ENCODE measurements at places on chromosomes 2 and 18. TPM values are rescaled to one million over a fixed set of nuclear protein-coding genes. Genes with fewer than 3 reads are reported as not detected.

DNA sequence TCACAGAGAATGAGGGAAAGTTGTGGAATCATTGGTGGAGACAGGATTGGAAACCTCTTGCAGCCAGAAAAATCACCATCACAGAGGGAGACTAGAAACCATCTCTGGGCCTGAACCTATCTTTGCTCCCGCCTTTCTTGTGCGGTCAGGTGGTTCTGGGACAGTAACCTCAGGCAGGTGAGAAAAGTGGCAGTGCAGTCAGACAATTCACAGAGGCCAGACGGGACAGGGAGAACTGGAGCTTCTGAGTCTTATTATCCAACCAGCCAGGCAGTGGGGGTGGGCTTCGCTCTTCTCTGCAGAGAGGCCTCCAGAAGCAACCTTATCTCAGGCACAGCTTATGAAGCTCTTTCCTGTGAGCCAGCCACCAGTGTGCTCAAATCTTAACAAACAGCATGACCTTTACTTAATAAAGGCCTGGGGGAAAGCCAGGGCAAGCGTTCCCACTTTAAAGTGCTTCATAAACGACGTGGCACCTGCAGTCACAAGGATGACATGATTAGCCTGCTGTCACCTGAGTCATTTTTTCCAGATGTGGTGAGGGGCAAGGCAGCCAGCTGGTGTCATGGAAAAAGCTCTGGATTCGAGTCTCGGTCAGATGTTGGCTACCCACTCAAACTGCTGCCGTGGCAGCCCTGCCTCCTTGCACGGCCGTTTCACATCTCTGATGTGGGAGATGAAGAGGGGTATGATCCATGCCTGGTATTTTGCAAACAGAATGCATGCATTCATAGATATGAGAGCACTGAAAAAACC, 109.7 kb downstream of the B3GNT2 start:
- peaks cover 34% of the 10 kb centered on the region for H3K4me1 ChIP-seq
- H3K4me3 ChIP-seq: no peak overlapping the region
- no peaks in the 10 kb centered on the region for H3K27me3 ChIP-seq

The CD8B2 gene
- not detected for total RNA-seq

The MBP gene
- 0.04 TPM for total RNA-seq

DNA sequence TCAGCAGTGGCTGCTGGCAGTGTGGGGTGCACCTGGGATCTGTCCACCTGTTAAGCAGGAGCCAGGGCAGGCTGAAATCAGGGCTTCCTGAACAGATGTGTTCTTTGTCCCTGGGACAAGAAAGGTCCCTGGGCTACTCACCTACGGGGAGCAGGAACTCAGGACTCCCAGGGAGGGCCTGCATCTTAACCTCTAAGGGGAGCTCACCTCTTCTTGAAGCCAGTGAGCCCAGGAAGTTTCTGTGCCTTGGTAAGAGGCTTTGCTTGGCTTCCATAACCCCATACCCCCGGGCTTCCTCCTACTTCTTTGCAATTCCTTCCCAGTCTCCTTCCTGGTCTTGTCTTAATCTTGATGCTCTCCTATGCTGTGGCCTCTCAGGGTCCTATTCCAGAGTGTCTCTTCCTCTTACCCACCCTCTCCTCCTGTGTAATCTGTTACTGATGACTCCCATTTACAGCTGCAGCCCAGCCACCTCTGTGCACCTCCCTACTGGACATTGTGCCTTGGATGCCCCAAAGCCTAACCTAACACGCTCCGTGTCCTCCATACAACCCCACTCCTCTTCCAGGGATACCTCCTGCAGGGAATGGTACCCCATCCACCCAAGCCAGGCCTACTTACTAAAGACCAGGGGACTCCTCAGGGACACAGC, 55.7 kb upstream of the MAPRE3 start:
- no peaks in the 10 kb centered on the region for H3K27me3 ChIP-seq
- H3K27ac ChIP-seq: peak overlapping the region; percentile 84
- DNase-seq: no peak
- H3K4me1 ChIP-seq: peaks cover 48% of the 10 kb centered on the region

The CCDC141 gene
- 213 TPM for total RNA-seq

GRCh38 chr2:181787310-181788048, 104.1 kb upstream of the ITPRID2 start:
- no peak overlapping the region for H3K4me3 ChIP-seq
- no peaks in the 10 kb centered on the region for H3K4me1 ChIP-seq
- H3K27me3 ChIP-seq: no peaks in the 10 kb centered on the region
- no peak overlapping the region for H3K27ac ChIP-seq
- DNase-seq: no peak

The PPM1G gene
- total RNA-seq: 101 TPM

The FOXD4L1 gene
- 1.2 TPM for total RNA-seq

DNA sequence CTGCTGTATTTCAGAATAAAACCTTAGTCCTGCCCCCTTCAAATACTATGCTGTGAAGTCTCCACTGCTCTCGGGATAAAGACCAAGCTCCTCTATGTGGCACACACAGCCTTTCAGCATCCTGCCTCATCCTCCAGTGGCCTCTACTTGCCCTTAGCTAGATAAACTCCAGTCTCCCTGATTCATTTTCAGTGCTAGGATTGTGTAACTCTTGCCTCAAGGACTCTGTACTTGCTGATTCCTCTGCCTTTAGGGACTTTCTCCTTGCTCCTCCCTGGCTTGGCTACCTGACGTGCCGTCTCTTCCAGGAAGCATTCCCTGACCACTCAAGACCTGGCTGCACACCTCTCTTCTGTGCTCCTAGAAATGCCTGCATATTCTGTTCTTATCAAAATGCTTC, 416.7 kb downstream of the MTX2 start:
- peak overlapping the region; percentile 67 for H3K27ac ChIP-seq
- no peaks in the 10 kb centered on the region for H3K27me3 ChIP-seq
- DNase-seq: no peak
- H3K4me3 ChIP-seq: no peak overlapping the region
- H3K36me3 ChIP-seq: no peaks in the 10 kb centered on the region
- H3K4me1 ChIP-seq: peaks cover 68% of the 10 kb centered on the region

The BOD1L2 gene
- total RNA-seq: not detected

GRCh38 chr2:20468549-20469500, 22.0 kb downstream of the RHOB start:
- H3K4me3 ChIP-seq: no peak overlapping the region
- H3K27ac ChIP-seq: no peak overlapping the region
- H3K4me1 ChIP-seq: no peaks in the 10 kb centered on the region

GRCh38 chr2:9336241-9336575, 87.1 kb downstream of the ITGB1BP1 start:
- peak; percentile 43 for DNase-seq
- no peak overlapping the region for H3K4me3 ChIP-seq
- H3K27ac ChIP-seq: no peak overlapping the region
- no peaks in the 10 kb centered on the region for H3K36me3 ChIP-seq
- no peaks in the 10 kb centered on the region for H3K27me3 ChIP-seq

The MYO5B gene
- total RNA-seq: 16.7 TPM

- H3K4me1 ChIP-seq: peaks cover 10% of the 10 kb centered on the region
- DNase-seq: no peak
- no peaks in the 10 kb centered on the region for H3K27me3 ChIP-seq
- H3K36me3 ChIP-seq: no peaks in the 10 kb centered on the region
- H3K27ac ChIP-seq: no peak overlapping the region
Measured at GRCh38 chr2:137937778-137938177, 26.5 kb upstream of the HNMT start.

GRCh38 chr18:40292985-40293710, 1661.9 kb upstream of the PIK3C3 start:
- H3K4me3 ChIP-seq: no peak overlapping the region
- DNase-seq: peak; percentile 12
- no peaks in the 10 kb centered on the region for H3K4me1 ChIP-seq
- H3K27me3 ChIP-seq: no peaks in the 10 kb centered on the region
- H3K36me3 ChIP-seq: no peaks in the 10 kb centered on the region

- H3K4me3 ChIP-seq: no peak overlapping the region
- no peaks in the 10 kb centered on the region for H3K4me1 ChIP-seq
- DNase-seq: no peak
- H3K27ac ChIP-seq: no peak overlapping the region
- H3K27me3 ChIP-seq: no peaks in the 10 kb centered on the region
Measured at GRCh38 chr2:191803007-191803406, 43.9 kb downstream of the CAVIN2 start.

- H3K27me3 ChIP-seq: no peaks in the 10 kb centered on the region
- H3K4me3 ChIP-seq: no peak overlapping the region
- H3K36me3 ChIP-seq: no peaks in the 10 kb centered on the region
- no peaks in the 10 kb centered on the region for H3K4me1 ChIP-seq
Measured at GRCh38 chr18:42574871-42575270, 540.6 kb downstream of the RIT2 start.

The POTEF gene
- 11.0 TPM for total RNA-seq

The TCF7L1 gene
- total RNA-seq: 1.5 TPM

DNA sequence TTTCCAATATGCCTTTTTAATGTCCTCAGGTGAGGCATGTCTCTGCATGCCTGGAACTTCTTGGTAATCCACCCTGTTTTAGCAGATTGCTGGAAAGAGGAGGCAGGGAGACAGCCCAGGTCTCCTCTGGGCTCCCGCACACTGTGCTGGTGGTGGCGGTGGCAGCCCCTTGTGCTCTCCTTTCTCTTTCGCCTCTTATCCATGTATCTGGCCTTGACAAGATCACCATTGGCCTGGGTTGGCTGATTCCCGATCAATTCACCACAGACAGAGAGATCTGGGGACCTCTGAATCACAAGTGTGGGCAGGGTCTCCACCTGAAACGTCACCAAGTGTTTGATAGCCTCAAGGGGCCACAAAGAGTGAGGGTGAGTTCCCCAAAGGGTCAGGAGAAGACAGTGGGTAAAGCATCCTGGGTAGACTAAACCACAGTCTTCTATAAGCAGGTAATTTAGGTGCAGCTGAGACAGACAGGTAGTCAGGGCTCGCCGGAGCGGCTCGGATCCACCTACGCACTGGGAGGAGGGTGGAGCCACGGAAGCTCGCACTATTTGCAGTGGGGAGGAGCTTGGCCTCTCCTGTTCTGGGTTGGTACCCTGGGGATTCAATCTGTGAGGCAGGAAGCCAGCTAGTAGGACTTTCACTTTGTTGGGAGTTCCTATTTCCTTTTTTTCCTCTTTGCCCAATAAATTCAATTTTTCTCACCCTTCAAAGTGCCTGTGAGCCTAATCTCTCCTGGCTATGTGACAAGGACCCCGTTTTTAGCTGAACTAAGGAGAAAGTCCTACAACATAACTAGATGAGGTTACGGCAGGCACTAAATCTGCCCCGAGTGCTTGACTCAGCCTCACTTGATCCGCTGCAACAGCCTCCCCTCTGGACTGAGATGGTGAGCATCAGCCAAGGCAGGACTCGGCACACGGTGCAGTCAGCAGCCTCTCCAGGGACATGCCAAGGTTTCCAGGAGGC, 57.6 kb downstream of the SLC4A3 start:
- H3K4me3 ChIP-seq: no peak overlapping the region
- H3K36me3 ChIP-seq: no peaks in the 10 kb centered on the region
- peak; percentile 91 for DNase-seq
- H3K4me1 ChIP-seq: peaks cover 17% of the 10 kb centered on the region
- no peaks in the 10 kb centered on the region for H3K27me3 ChIP-seq
- no peak overlapping the region for H3K27ac ChIP-seq

- peak; percentile 29 for DNase-seq
- no peak overlapping the region for H3K27ac ChIP-seq
- H3K4me1 ChIP-seq: peaks cover 3% of the 10 kb centered on the region
Measured at GRCh38 chr18:13577091-13577697, 149.2 kb downstream of the FAM210A start.

DNA sequence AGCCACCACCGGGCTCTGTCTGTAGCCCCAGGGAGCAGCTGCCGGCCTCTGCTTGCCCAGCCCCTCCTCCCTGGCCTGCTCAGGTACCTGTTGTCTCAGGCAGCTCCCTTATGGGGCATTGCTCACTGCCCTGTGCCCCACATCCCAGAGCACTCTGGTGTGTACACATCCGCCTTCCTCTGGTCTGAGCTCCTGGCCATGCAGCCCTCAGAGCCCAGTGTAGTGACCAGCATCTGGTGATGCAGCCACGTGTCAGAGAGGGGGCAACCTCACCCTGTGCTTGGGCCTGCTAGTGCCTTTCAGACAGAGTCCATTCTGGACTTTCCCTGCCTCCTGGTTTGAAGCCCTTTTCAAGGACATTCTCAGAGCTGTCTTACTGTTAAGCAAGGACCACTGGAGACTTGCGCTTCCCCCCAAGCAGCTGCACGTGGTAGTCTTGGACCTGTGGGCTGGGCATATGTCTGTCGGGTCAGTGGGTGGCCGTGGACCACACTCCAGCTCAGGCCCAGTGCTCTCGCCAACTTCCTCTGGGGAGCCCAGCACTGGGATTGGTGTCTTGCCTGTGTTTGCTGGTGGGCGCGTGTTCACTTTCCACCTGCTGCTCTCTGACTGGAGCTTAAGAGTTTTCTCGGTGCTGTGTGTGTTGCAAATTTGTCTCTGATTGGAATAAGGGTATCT, 30.7 kb downstream of the DGKD start:
- no peak for DNase-seq
- peak overlapping the region; percentile 88 for H3K27ac ChIP-seq
- no peak overlapping the region for H3K4me3 ChIP-seq
- H3K36me3 ChIP-seq: no peaks in the 10 kb centered on the region
- H3K27me3 ChIP-seq: no peaks in the 10 kb centered on the region
- H3K4me1 ChIP-seq: peaks cover 52% of the 10 kb centered on the region

GRCh38 chr2:46921676-46922448, 6.3 kb upstream of the MCFD2 start:
- H3K27ac ChIP-seq: no peak overlapping the region
- no peak for DNase-seq
- H3K4me1 ChIP-seq: no peaks in the 10 kb centered on the region
- H3K4me3 ChIP-seq: no peak overlapping the region
- no peaks in the 10 kb centered on the region for H3K36me3 ChIP-seq
- no peaks in the 10 kb centered on the region for H3K27me3 ChIP-seq

GRCh38 chr2:105746177-105747080, 1.7 kb downstream of the NCK2 start:
- no peaks in the 10 kb centered on the region for H3K36me3 ChIP-seq
- DNase-seq: peak; percentile 41
- peak overlapping the region; percentile 100 for H3K4me3 ChIP-seq
- no peaks in the 10 kb centered on the region for H3K4me1 ChIP-seq
- H3K27ac ChIP-seq: no peak overlapping the region

GRCh38 chr18:12046751-12047335, 46.8 kb upstream of the ANKRD62 start:
- no peak overlapping the region for H3K27ac ChIP-seq
- H3K4me3 ChIP-seq: no peak overlapping the region
- H3K36me3 ChIP-seq: no peaks in the 10 kb centered on the region
- H3K27me3 ChIP-seq: no peaks in the 10 kb centered on the region
- DNase-seq: no peak

The MBD1 gene
- total RNA-seq: 167 TPM

DNA sequence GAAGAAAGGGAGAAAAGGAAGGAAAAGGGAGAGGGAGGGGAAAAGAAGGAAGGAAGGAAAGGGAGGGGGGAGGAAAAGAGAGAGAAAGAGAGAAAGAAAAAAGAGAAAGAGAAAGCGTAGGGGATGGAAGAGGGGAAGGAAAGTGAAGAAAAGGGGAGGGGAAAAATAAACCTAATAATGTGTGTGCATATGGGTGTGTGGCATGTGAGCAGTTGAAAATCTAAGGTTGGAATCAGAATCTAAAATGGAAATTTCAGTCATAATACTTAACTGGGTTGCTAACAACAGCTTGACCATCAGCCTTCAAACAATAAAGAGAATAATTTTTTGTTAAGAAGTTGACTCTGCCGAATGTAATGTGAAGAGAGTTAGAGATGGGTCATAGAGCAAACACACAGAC, 407.9 kb upstream of the SLC14A2 start:
- H3K4me3 ChIP-seq: no peak overlapping the region
- no peaks in the 10 kb centered on the region for H3K36me3 ChIP-seq
- no peak overlapping the region for H3K27ac ChIP-seq
- H3K27me3 ChIP-seq: peaks cover 3% of the 10 kb centered on the region
- no peak for DNase-seq

Measured in cardiac muscle cell (in vitro differentiated cells and primary cell).